ENCODE measurements at places on chromosomes 11 and 22.

DNA sequence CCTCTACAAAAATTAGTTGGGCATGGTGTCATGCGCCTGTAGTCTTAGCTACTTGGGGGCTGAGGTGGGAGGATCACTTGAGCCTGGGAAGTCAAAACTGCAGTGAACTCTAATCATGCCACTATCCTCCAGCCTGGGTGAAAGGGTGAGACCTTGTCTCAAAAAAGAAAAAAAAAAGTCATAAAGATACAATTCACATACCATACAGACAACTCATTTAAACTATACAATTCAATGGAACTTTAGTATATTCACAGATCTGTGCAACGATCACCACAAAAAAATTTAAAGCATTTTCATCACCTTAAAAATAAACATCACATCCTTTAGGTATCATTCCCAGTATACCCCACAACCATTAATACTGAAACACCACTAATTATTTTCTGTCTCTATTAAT, 201.2 kb downstream of the PGR start:
- no peak for DNase-seq

GRCh38 chr11:50178737-50179136, 146.1 kb downstream of the OR4C45 start:
- no peak for DNase-seq

GRCh38 chr11:86386746-86387145, 12.1 kb downstream of the CCDC81 start:
- DNase-seq: no peak

GRCh38 chr11:115676768-115677167, 172.6 kb upstream of the CADM1 start:
- no peak for DNase-seq

DNA sequence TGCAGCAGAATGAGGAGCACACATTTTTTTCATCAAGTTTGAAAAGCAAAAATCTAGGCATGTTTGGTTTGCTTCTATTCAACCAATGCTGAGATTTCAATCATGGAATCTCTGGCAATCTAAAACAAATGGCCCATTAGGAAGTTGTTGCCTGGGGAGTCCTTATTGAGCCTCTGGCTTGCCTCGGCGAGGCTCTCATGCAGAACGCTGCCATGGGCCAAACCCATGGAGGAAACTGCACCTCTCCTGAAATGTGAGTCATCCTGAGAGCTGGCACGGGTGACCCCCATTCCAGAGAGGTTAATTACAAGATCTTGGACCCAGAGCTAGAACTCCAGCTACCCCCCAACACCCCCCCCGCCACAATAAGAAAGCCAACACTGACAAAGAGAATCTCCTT, 80.7 kb downstream of the MN1 start:
- DNase-seq: no peak

GRCh38 chr11:126764231-126764630, 236.3 kb downstream of the KIRREL3 start:
- no peak for DNase-seq

- DNase-seq: no peak
Observed at GRCh38 chr11:62145261-62145871, 21.6 kb downstream of the INCENP start.
